ENCODE measurements at places on chromosomes 11 and 22. TPM values are rescaled to one million over a fixed set of nuclear protein-coding genes. Genes with fewer than 3 reads are reported as not detected.

- no peak for DNase-seq
Observed at GRCh38 chr11:48124880-48125279, 91.7 kb upstream of the OR4B1 start.

DNA sequence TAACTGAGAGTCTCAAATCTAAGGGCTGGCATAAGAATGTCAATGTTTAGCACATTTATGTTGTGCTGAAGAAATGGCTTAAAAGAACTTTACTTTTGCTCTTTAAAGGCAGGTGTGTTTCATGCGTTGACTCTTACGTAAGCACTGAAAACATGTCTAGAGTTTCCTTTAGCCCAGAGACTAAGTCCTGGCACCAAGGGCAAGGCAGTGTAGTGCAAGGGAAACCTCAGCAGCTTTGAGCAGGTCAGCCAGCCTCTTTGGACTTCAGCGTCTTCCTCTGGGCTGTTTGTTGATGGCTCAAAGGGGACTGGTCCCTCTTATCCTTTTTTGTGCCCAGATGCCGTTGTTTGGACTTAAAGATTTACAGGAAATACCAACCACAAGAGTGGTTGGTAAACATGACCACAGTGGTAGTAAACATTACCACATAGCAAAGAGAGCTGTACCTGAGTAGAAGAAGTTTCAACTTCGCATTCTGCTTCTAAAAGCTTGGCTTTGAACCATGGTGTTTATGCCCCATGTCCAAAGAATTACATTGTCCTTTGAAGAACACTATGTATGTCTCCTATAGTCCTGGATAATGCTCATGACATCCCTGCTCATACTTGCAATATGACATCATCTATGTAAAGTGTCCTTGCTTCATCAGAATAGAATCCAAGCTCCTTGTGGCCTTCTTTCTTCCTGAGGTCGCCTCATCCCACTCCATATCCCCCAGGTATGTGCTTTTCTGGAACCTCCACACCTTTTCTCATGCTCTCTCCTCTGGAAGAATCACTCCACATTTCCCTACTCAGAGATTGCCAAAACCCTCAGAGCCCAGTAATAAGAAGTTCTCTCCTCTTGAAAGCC is 23.5 kb downstream of the TENM4 start:
- no peak for DNase-seq

- DNase-seq: no peak
Observed at GRCh38 chr11:34809191-34810106, 106.7 kb downstream of the APIP start.

DNA sequence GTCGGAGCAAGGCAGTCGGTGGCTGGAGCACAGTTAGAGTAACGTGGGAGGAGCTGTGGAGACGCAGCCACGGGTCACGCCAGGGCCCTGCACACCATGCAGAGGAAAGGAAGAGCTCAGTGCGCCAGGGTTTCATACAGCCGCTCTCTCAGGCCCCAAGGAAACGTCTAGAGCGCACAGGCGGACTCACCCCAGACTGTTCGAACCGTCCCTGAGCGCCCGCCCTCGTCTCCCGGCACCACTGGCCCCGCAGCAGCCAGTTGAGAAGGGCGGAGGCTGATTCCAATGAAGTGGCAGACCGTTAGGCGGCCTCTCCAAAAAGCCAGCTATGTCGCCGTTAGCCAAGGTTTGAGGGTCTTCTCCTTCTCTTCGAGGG is 483 bp upstream of the HYLS1 start:
- peak; percentile 50 for DNase-seq

DNA sequence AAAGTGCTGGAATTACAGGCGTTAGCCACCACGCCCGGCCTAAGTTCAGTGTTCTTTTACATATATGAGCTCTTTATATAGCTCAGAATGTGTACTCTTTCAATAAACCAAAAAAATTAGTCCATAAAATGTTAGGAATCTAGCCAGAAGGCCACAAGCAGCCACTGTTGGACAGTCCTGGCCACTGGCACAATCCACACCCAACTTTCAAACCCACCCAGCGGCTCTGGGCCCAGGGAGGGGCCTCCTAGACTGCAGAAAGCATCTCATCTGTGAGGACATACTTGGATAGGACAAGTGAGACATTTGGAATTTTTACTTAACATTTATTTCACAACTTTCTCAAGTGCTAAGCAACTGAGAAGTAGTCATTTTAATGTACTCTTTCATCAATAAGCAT is 6.4 kb downstream of the PACSIN2 start:
- no peak for DNase-seq

GRCh38 chr22:43620197-43620596 is 191.9 kb downstream of the EFCAB6 start:
- no peak for DNase-seq

DNA sequence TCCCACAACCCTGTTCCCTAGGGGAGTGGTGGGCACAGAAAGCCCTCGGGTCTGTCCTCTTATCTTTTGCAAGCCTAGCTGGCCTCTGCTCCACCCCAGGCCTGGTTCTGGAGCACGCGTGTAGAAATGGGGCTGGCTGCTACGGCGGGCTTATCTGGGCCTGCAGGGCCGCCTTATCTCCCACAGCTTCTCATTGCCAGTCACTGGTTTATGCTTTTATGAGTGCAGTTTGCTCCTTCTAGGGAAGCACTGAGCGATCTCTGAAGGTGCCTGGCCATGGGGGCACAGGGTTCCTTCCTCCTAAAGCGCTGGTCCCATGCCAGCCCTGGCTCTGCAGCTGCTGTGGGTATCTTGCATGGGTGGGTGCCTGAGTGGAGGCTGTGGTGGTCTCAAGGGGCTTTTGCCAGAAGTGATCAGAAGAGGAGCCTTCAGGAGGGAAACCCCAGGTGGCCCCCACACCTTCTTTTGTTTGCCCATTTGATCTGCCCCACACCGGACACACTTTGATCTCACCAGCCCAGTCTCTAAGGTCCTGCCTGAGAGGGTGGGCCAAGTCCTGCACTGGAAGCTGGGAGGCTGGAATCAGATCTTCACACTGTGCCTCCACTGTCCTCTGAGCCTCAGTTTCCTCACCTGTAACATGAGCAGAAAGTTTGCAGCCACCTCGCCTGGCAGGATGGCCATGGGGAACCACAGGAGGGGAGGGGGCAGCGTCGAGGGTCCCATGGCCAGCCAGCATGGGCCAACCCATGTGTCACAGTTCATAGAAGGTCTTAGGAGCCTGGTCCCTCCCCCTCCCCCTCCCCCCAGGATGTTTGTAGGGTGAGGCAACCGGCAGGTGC is 86.6 kb upstream of the FGF3 start:
- no peak for DNase-seq

DNA sequence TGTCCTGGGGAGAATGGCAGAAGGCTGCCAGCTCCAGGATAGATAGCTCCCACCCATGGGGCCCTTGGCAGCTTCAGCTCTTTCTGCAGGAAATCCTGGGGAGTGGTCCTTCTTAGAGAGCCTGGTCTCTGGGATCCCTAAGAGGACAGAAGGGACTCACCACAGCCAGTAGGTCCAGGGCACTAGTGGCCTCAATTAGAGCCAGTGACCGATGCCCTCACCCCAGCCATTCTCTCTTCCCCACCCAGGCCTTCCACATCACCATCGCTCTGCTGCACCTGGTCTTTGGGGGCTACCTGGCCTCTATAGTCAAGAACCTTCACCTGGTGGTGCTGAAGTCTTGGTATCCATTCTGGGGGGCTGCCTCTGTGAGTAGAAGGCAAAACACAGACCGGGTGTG is 5.6 kb downstream of the MS4A10 start:
- no peak for DNase-seq

DNA sequence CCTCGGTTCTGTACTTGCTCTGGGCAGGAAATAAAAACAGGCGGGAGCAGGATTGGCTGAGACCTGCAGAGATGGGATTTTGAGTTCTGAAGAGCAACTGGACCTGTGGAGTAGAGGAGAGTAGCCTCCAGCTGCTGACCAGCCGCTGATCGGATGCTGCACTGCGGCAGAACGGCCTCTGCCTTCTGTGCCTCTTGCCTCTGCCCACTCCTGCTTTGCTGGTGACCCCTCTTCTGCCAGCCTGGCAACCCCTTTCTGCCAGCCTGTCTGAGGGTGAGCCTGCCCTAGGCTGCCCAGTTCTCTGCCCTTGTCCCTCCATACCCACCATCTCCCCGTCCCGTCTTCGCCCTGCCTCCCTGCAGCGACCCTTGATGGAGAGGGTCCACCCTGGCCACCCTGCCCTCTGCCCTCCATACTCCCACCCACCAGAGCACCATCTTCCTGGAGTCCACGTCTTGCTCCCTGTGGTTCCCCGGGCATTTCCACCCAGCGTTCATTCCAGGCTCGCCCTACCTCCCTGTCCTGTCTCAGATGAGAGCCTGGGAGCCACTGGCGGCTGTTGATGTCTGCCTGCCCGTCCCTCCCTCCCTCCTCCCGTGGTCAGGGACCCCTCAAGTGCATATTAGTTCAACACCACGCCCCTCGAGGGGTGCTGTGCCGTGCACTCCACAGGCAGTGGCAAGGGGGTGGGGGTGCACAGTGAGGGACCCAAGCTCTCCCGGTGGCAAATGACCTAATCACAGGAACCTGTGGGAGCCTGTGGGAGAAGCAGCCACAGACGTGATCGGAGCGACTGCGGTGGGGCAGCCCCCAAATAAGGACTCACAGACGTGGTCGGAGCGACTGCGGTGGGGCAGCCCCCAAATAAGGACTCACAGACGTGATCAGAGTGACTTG is 863.3 kb downstream of the TBC1D22A start:
- DNase-seq: no peak

- DNase-seq: no peak
Observed at GRCh38 chr11:87128372-87128771, 90.6 kb downstream of the TMEM135 start.

DNA sequence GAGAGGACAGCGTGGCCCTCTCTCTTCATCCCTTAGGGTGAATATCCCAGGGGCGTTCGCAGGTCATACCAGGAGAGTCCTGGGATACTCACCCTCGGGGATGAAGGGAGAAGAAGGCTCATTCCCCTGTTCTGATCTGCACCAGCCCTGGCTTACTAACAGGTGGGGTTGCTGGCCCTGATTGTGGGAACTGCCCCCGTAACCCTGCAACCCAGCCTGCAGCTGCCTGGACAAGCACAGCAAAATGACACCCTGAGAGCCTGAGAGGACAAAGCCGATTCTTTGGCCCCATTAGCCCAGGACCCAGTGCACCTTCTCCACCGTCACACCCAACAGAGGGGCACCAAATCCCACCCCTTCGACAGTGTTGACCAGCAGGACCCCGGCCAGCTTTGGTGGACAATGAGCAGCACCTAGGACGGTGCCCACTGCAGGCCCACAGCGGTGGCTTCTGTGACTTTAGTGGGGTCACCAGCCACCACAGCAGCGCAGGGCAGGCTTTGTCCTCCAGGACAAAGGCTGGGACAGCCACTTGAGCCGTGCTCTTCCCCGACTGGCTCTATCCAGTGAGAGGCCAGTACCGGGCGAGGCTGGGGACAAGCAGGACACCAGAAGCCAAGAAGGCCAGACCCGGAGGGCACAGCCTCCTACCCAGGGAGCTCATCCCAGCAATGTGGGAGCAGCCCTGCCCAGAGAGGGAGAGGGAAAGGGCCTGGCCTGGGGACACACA is 98.5 kb upstream of the RTL6 start:
- DNase-seq: peak; percentile 60

DNA sequence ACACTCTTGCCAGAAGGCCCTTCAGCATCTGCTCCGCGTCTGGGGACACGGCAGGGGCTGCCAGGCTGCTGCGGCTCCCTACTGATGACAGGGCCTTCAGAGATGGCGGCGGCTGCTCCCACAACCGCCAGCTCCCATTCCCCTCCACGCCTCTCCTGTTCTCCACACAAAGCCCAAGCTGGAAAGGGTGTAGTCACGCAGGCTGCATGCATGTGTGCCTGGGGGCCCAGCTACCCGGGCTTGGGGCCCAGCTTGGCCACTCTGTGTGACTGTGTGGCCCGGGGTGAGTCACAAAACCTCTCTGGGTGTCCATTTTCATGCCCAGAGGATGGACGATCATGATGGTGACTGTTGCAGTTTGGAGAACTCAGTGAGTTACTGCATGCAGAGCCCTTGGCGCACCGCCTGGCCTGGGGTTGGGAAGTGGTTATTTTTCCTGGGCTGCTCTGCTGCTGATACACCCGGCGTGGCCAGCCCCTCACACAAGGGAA is 31.7 kb upstream of the PARVB start:
- no peak for DNase-seq

DBX1 gene
- total RNA-seq: 2.3 TPM

MYO18B gene
- total RNA-seq: 184 TPM

GRAMD1B gene
- total RNA-seq: 9.7 TPM

Data from tongue (tissue), 3 donors.